ENCODE measurements at places on chromosomes 2 and 18. TPM values are rescaled to one million over a fixed set of nuclear protein-coding genes. Genes with fewer than 3 reads are reported as not detected.

Gene PAIP2B
- total RNA-seq = 10.1 TPM

Gene MROH2A
- total RNA-seq = not detected

Gene MAP2
- total RNA-seq = 3.1 TPM

Gene VWC2L
- not detected for total RNA-seq

Gene UGT1A7
- total RNA-seq = not detected

Gene TXNDC9
- 27.1 TPM for total RNA-seq

Gene SCN9A
- not detected for total RNA-seq

Gene VWA3B
- total RNA-seq = not detected

Gene MAIP1
- total RNA-seq = 15.7 TPM

Gene TRABD2A
- total RNA-seq = 11.3 TPM

Gene RGPD8
- total RNA-seq = 31.2 TPM

DNA sequence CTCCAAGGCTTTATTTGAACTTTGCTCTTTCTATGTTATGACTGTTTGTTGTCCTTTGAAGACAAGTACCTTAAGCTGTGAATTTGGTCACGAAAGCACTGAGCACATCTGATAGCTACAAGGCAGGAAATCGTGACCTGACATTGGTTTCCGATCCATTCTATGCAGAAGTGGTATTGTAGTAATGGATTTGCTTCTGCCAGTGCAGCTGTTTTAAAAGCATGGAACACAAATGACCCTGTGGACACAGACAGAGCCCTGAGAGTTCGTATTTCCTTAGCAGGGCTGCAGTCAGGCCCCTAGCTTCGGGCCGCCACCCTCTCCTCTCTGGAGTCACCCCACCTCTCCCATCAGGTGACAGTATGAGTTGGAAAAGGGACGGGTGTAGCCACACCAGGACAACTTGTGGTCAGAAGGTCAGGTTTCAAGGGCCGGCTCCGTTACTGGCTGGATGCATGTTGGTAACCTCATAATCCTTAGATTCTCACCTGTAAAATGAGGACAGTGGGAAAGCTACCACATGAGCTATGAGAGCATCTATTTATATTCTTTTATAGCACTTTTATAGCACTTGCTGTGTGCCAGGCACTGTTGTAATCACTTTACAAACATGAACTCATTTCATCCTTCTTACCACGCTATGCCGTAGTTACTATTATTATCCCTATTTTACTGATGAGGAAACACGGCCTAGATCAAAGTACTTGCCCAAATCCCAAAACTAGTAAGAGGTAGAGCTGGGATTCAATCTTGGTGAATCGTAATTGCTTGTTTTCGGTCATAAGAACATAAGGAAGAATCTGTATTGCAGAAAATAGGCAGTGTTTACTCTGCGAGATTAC lies 70.2 kb downstream of the SPATS2L start:
- DNase-seq = peak; percentile 7

GRCh38 chr2:239598732-239599090 lies 197.9 kb upstream of the HDAC4 start:
- DNase-seq = no peak

DNA sequence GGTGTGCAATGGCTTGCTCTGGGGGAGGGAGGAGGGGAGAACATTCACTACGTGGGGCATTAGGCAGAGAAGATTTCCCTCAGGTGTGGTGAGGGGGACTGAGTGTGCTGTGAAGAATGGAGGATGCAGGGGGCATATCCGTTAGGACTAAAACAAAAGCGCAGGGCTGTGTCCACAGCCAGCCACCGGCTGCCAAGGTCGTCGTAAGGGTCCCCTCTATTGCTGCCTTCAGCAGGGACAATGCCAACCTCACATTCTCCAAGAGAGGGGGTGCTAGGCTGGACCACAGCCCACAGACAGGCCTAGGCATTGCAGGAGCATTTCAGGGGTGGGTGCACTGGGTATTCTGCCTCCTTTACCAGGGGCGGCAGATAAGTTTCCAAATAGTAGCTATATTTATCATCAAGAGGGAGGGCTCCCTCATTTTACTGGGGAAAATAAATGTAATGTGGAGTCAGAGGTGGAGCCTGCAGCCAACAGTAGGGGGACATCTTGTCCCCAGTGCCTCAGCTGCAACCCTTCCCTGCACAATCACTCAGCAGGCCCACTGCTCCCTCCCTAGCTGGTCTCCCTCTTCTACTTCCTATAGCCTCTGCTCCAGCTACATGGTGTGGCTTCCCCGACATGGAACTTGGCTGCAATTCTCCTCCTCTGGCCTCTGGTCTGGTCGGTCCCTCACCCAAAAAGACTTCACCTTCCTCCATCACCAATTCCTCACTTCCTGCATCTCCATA lies 74.9 kb upstream of the OTOF start:
- DNase-seq = no peak

- no peak for DNase-seq
These were observed 1.6 kb downstream of the COBLL1 start for GRCh38 chr2:164839914-164840457.

DNA sequence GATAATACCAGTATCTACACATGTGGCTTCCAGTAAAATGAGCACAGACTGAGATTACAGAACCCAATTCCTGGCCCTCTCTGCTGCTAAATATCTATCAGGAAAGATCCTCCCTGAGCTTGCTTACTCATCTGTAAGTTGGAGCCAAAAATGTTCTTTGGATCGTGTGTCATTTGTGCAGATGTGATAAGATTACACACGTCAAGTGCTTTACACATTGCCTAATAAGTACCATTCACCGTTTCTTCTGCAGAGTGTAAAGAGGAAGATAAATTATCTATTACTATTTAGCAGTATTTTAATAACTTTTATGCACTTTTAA lies 23.2 kb upstream of the SLC20A1 start:
- DNase-seq = no peak

DNA sequence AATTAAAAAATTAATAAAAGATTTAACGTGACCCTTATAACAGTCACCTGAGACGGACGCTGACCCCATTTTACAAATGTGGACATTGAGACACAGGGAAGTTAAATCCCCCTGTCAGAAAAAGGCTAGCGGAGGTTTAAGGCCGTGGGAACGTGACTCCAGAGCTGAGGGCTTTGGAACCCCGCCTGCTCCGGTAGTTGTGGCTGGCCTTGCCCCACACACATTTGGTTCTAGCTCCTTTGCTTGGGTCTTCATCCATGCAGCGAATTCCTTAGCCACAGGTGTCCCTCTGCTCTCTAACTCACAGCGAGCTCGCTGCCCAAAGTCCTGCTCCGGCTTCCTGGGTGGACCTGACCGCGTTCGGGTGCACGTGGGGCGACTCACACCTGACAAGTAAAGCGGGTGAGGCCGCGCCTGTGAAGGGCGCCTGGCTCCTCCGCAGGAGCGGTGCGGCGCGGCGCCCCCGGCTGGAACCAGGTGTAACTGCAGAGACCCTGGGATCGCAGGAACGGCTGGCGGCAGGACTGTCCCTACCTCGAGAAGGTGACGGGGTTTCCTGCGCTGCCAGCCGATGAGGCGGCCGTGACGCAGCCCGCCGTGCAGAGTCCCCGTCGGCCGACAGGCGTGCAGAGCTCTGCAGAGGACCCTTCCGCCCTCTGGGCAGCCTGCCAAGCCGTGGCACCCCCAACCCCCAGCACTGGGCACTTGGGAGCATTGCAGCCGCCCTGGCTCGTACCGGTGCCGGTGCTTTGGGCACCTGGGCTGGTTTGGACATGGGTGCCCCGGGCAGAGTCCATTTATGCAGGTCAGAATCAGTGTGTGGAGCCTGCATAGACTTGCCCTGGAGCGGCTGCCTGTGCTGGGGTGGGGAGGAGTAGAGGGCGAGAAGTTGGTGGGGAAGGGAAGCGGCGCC lies 2.4 kb upstream of the PROC start:
- peak; percentile 88 for DNase-seq

DNA sequence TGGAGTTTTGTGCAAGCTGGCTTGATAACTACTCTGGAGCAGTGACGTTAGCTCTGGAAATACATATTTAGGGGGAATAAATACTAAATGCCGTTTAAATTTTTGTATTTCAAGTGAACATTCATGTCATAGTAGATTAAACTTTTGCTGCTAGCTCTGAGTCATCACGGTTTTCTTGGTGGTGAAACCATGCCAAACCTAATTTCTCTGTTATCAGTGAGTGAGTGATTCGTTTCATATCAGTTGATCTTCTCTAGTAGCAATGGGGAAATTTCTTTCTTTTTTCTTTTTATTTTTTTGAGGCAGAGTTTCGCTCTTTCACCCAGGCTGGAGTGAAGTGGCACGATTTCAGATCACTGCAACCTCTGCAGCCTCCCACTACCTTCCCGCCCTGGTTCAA lies 211.1 kb downstream of the PTPRM start:
- no peak for DNase-seq

DNA sequence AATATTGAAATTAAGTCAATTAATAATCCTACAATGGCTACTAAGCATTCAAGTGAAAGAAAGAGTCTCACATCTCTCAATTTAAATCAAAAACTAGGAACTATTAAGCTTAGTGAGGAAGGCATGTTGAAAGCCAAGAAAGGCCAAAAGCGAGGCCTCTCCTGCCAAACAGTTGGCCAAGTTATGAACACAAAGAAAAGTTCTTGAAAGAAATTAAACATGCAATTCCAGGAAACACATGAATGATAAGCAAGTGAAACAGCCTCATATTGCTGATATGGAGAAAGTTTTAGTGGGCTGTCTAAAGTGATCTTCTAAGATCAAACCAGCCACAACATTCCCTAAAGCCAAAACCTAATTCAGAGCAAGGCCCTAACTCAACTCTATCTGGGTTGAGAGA lies 11.8 kb downstream of the RDH14 start:
- no peak for DNase-seq

GRCh38 chr2:219626540-219626939 lies 890 bp upstream of the SLC4A3 start:
- no peak for DNase-seq

GRCh38 chr2:122627388-122627787 lies 871.9 kb downstream of the TSN start:
- DNase-seq = no peak

DNA sequence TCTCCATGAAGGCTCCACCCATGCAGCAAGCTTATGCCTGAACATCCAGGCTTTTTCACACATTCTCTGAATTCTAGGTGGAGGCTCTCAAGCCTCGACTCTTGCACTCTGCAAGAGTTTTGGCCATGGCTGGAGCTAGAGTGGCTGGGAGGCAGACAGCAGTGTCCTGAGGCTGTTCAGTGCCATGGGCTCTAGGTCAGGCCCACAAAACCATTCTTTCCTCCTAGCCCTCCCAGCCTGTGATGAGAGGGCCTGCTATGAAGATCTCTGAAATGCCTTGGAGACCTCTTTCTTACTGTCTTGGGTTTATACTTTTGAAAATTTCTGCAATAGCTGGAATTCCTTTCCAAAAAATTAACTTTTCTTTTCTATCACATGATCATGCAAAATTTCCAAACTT lies 210.7 kb downstream of the RND3 start:
- no peak for DNase-seq

DNA sequence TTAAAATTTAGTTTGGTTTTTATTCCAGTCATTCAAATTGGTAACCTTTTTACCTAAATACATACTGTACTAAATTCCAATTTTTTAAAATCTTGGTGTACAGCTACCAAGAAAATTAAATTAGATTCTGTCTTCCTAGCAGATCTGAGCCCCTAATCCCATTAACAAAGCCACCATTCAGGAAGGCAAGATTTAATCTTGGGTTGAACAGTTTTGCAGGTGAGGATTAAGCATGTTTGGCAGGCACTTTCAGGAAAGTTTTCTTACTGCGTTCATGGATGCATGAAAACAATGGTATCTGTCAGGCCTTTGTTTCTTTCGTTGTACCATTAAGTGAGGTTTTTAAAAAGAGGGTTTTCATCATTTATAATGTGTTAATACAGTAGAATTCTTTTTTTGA lies 32.8 kb downstream of the ITPRID2 start:
- no peak for DNase-seq

DNA sequence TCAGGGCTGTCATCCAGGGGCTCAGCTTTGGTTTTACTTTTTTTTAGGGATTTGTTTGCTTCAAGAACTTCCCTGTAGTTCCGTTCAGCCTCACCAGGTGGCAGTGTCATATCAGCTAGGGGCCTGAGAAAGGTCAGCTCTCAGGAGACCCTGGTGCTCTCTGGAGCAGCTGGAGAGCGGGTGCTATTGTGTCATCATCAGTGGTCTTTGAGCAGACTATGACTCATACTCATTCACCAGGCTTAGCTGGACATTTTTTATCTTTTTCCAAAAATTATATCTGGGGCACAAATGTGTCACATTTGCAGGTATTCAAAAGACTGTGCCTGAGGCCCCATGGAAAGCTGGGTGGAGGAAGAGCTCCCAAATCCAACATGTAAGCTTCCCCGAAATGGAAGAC lies 24.4 kb downstream of the ZNF892 start:
- no peak for DNase-seq

DNA sequence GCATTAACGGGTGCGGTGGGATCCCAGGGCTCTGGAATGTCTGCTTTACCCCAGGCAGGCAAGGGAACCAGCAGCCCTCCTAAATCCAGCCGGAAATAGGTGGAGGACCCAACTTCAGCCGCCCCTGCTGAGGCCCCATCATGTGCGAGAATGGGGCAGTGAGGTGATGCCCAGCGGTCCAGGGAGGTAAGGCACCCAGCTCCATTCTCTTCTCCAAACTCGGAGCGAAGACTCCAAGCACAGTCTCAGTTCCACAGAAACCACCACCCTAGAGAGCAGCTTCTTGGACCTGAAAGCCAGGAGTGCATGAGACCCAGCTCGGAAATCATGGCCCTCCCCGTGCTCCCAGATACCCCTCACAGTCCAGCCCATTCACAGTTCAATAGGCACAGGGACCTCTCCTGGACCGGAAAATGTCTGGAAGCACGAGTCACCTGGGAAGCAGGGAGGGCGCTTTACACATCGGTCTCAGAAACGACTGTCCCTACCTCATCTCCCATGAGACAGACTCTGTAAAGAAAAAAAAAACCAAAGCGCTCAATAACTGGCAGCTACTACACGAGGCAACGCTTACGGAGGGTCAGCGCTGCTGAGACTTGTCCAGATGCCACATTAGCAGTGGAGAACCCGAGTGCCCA lies 2.0 kb downstream of the SDC1 start:
- DNase-seq = no peak

GRCh38 chr2:67839668-67840067 lies 223.1 kb downstream of the C1D start:
- no peak for DNase-seq

DNA sequence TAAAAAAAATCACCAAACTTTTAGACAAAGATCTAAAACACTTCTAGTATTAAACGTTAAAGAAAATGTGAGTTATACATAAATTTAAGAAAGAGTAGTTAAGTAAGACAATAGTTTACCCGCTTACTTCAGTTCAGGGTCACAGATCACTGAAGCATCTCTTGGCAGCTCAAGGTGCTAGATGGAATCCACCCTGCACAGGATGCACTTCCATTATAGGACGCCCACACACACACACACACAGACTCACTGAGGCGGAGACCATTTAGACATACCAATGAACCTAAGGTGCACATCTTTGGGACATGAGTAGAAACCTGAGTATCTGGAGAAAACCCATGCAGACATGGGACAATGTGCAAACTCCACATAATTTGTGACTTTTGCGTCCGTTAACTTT lies 630.6 kb upstream of the ZNF804A start:
- DNase-seq = no peak

- DNase-seq = no peak
These were observed 10.8 kb downstream of the LRRFIP1 start for GRCh38 chr2:237638176-237638575.

GRCh38 chr18:31176531-31176930 lies 13.9 kb upstream of the DSC1 start:
- no peak for DNase-seq

All from B cell (primary cell).